ENCODE measurements at places on chromosomes 4 and X.
A peak's percentile ranks its signal among the peaks of the same experiment; 100 is the strongest.

DNA sequence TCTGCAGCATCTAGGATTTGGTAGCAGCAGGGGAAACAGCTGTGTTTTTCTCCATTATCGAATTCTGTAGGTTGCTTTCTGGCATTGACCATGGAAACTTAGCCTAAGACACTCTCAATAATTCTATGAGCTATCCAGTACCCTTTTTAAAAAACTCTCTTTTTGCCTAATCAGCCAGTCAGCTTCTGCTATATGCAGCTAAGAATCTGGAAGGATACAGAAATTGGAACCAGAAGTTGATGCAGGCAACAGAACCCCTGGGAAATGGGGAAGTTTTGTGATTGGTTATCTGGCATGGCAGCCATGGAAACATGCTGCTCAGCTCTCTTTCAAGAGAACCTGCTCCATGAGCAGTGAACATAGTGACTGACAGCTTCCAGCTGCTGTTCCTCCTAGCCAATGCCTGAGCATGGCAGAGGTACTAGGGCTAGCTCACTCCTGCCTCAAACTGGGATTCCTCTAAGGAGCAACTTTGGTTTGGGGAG, 417.6 kb upstream of the MAOA start:
- H3K4me1 ChIP-seq = peaks cover 5% of the 10 kb centered on the region
- DNase-seq = no peak
- H3K27me3 ChIP-seq = no peaks in the 10 kb centered on the region
- H3K36me3 ChIP-seq = no peaks in the 10 kb centered on the region
- no peak overlapping the region for H3K4me3 ChIP-seq

DNA sequence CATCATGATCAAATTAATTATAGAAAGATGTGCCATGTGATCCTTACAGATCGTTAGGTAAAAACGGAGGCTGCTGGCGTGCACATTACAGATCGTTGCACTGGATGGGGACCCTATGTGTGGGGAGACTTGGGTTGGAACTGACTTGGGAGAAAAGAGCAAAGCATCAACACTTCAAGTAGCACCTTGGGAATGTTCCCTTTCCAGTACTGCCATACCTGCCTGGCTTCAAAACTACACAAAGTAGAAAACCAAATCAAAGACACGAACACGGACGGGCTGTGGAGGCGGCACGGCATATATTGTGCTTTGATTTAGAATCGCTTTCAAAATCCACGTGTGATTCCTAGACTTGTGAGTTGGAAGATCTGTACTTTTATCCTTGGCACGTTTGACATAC, 898 bp downstream of the CMC4 start:
- H3K4me1 ChIP-seq = peaks cover 41% of the 10 kb centered on the region
- peaks cover 12% of the 10 kb centered on the region for H3K36me3 ChIP-seq
- H3K27ac ChIP-seq = peak overlapping the region; percentile 89
- no peaks in the 10 kb centered on the region for H3K27me3 ChIP-seq

- H3K4me1 ChIP-seq = no peaks in the 10 kb centered on the region
- no peaks in the 10 kb centered on the region for H3K27me3 ChIP-seq
- no peak for DNase-seq
- H3K36me3 ChIP-seq = no peaks in the 10 kb centered on the region
Observed at GRCh38 chr4:161252520-161253141, 911.2 kb downstream of the FSTL5 start.

GRCh38 chr4:40262077-40262528, 65.3 kb downstream of the RHOH start:
- DNase-seq = no peak
- no peak overlapping the region for H3K27ac ChIP-seq
- H3K36me3 ChIP-seq = peaks cover 3% of the 10 kb centered on the region
- H3K4me1 ChIP-seq = peaks cover 66% of the 10 kb centered on the region

GRCh38 chr4:149344436-149344835, 471.2 kb downstream of the IQCM start:
- no peak overlapping the region for H3K4me3 ChIP-seq
- no peaks in the 10 kb centered on the region for H3K36me3 ChIP-seq
- DNase-seq = no peak
- H3K27me3 ChIP-seq = no peaks in the 10 kb centered on the region
- no peak overlapping the region for H3K27ac ChIP-seq
- no peaks in the 10 kb centered on the region for H3K4me1 ChIP-seq

DNA sequence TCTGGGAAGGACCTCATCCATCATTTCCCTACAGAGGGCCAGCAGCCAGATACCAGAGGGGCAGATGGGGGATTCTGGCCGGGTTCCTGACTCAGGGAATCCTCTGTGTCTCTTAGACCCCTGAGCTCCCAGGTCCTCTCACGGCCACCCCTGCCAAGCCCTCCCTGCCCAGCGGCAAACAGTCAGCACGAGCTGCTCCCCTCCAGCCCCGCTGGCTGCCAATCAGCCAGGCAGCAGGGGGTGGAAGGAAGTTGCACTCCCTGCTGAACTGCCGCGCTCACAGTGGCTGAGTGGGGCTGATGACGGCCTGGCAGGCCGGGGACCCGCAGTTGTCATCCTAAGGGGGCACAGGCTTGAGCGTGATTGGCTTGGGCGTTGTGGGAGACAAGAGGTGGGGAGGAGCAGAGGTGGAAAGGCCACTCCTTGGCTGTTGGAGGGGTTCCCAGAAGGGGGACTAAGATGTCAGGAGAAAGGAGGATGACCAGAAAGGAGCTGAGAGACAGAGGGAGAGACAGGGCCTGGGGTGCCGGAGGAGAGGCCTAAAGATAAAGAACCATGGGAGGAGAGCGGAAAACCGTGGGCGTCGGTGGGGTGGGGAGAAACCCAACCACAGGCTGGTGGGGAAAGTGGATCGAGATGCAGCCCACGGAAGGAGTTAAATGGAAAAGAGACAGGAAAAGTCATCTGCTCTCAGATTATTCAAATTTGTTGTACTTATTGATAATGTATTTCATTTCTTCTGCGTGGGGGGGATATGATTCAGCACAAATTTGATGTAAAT, 4.4 kb upstream of the CCDC149 start:
- no peak overlapping the region for H3K4me3 ChIP-seq
- H3K4me1 ChIP-seq = no peaks in the 10 kb centered on the region
- no peaks in the 10 kb centered on the region for H3K36me3 ChIP-seq
- DNase-seq = no peak
- no peak overlapping the region for H3K27ac ChIP-seq

- no peak overlapping the region for H3K4me3 ChIP-seq
- DNase-seq = no peak
- no peaks in the 10 kb centered on the region for H3K36me3 ChIP-seq
- H3K27me3 ChIP-seq = no peaks in the 10 kb centered on the region
- H3K4me1 ChIP-seq = no peaks in the 10 kb centered on the region
Observed at GRCh38 chrX:8190341-8190830, 19.3 kb upstream of the VCX2 start.
